ENCODE measurements at places on chromosomes 3 and 15.

DNA sequence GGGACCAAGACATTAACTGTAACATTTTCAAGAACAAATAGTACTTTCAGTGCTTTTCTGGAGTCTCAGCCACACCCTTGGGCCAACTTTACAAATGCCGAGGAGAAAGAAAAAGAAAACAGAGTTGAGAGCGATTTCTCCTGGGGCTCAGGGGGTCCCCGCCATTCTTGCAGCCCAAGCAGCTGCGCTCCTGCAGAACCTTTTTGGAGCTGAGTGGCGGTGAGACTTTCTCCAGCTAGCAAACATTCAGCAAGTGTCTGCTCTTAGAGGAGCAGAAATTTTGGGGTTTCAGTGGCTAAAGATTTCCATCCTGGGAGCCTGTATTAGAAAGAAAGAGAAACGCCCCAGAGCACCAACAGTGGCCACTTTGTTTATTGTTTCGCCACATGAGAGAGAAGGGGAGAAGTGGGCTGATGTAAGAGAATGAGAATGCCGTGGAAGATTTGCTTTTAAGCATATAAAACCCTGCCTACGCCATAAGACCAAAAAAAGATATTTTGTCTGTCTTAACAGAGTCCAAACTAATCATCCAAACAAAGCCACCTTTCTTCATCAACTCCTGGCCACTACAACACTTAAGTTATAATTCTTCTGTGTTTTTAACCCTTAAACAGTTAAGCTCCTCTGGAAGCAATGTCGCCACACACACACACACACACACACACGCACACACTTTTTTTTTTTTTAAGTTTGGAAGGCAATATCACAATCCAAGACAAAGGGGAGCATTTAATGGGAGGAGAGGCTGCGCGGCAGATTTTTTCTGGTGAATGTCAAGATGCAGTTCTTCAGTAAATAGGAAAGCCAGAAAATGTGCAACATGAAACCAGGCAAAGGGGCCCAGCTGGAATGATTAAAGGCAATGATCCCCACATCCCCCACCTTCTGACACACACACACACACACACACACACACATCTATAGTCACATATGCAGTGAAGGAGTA is 19.2 kb downstream of the EID1 start:
- DNase-seq, result no peak

DNA sequence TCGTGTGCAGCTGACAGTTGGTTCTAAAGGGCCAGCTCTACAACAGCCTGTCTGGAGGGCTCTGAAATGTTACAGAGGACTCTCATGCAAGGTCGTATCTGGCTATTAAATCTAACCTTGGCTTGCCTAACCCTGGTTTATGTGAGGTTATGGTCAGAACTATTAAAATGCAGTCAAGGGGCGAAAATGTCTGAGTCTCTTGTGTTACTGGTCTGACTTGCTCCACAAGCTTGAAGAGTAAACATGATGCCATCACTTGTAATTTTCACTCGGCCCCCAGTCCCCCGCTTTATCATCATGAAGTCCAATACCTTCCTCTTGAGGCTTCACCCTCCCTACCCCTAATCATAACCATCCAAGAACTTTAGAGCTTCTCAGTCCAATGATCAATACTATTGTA is 9.4 kb downstream of the ENTPD3 start:
- no peak for DNase-seq

DNA sequence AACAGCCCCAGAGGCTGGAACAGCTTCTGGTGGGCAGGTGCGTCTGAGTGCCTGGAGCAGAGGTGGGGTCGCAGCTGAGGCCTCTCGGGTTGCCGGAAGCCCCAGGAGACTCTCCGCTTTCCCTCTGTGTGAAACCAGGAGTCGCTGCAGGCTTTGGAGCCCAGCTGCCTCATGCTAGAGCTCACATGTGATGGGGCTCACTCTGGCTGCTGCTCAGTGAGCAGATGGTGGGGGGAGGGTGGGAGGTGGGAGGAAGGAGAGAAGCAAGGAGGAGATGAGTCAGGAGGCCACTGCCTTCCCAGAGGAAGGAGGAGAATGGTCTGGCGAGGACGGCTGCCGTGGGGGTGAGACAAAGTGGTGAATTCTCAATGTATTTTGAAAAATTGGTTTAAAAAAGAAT is 290.1 kb upstream of the CHRNA7 start:
- no peak for DNase-seq

DNA sequence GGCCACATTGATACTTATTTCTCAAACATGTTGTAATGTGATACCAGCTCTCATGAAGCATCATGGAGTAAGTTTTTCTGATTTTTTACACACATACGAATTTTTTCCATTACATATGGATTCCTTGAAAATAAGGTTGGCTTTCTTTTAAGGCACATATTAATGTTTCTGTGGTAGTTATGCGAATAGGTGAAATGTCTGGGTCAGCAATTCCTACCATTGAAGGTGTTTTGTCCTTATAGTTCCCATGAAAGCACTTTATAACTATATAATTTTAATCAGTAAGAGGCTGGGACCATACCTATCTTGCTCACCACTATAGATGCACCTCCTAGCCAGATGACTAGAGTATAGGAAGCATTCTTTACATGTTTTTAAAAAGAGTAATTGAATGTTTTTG is 33.0 kb downstream of the PHLDB2 start:
- DNase-seq, result no peak

DNA sequence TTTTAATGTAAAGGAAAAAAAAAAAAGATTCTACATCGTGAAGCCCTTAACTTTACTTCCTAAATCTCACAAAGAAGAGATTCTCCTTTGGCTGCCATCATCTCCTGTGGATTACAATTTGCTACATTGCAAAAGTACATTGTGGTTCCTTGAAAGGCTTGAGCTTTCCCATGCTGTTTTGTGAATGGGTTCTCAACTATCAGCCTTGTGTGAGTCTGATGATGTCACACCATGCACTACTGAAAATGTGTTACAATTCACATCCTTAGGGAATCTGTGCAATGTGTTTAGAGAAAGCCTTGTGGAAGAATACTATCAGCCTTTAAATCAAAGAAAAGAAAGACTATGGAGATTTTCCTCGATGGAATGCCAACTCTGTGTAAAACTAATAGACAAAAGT is 510.0 kb upstream of the ALCAM start:
- no peak for DNase-seq

- no peak for DNase-seq
Measured at GRCh38 chr3:108103886-108104797, 13.3 kb upstream of the CD47 start.

GRCh38 chr3:192063570-192063969 is 602.6 kb downstream of the PYDC2 start:
- DNase-seq, result no peak

DNA sequence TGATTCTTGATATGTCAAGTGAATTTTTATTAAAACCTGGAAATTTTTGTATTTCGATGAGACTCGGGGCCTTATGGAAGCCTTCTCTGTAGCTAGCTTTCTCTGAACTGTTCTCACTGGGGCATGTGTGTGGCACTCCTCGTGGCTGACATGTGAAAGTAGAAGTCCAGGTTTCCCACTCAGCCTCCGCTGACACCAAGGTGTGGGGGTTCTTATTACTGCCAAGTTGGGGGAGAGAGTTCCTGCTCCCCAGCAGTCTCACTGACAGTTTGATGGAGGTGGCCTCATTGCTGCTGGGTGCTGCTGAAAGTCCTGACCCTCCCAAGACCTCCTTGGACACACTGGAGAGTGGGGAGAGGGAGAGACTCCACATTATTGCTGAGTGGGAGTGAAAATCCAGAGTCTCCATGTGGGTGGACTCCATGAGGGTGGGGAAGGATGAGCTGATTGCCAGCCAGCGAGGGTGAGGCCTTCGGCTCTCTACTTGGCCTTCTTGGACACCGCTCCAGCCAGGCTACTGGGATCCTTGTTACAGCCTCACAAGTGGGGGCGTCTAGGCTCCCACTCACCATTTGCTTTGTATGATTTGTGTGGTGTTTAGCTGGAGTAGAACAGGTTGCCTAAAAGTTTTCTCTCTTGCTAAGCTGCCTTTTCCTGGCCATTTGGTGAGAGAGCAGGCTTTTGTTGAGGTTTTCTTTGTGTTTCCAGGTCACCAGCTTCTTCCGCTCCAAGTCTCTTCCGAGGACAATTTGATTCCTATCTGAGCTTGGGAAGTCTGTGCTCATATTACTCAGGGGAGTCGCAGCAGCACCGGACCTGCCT is 64.1 kb downstream of the LSM3 start:
- peak; percentile 35 for DNase-seq

DNA sequence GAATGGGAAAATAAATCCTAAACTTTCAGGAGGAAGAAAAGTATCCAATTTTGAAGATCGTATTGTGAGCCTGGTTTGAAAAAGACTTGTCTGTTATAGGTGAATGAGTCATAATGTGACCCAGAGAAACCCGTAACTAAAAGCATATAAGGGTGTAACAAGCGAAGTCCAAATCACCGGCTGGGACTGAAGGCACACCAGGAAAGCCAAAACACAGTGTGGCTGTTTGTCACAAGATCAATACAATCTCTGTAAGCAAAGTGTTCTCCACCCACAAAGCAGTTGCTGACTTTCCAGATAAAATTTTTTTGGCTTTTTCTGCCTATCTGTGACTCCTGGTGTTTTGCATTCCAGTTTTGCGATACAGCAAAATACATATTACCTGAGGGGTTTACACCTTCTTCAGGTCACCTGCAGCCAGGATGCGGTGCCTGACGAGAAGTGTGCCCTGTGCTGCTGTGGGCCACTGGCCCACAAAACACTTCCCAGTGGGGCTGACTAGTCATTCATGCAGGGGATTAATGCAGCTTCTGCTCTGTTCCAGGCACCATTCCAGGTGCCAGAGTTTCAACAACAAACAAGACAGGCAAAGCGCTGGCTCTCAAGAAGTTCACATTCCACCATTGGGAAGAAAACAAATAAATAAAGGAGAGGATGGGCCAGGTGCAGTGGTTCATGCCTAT is 14.4 kb downstream of the HES1 start:
- DNase-seq, result no peak

DNA sequence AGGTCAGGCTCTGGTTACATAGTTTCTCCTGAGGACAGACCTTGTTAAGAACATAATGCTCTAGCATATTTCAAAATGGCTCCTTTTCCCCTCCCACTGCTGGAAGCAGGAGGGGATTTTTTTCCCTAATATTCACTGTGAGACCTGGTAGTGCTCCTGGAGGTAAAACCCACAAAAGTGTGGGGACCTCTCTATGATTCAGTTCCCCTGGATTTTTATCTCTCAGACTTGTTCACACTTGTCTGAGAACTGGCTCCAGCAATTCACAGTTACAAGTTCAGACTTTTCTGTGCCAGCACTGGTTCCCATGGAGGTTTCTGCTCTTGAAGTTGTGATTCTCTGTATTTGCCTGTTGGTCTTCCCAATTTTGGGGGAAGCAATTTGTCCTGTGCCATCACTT is 36.3 kb upstream of the PCOLCE2 start:
- no peak for DNase-seq

DNA sequence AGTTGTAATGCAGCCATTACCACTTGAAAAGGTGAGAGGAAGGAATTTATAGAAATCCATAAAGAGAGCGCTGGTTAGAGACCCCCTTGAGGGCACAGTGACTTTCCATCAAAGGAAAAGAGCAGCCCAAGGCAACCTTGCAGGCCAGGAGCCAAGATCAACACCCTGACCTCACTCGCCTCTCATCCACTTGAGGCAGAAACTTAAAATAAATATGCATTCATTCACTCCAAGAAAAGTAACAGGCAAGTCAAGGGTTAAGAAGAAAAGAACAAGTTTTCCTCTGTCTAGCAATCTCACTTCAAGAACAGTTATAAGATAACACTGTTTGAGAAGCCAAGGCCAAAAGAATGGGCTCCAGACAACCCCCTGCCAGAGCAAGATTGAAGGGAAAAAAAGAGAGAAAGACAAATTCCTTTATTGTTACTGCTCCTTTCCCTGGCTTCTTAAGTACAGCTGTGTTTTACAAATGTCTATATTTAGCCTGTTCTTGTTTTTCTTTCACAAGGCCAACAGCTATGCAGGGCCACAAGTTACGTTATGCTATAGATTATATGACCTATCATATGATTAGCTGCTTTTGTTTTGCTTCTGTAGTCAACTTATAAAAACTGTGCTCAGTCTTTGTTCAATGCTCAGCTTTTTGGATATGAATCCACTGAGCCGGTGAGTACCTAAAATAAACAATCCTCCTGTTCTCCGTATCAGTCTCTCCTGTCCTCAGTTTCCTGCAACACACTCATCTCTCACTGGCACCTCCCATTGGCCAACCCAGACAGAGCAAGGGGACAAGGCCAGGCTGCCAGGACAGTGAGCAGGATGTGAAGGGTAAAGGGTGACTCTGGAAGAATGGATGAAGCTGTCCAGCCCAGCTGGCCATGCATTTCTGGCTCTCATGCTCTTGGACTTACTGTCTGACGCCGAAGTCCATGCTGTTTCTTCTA is 15.8 kb upstream of the SSUH2 start:
- DNase-seq, result no peak

DNA sequence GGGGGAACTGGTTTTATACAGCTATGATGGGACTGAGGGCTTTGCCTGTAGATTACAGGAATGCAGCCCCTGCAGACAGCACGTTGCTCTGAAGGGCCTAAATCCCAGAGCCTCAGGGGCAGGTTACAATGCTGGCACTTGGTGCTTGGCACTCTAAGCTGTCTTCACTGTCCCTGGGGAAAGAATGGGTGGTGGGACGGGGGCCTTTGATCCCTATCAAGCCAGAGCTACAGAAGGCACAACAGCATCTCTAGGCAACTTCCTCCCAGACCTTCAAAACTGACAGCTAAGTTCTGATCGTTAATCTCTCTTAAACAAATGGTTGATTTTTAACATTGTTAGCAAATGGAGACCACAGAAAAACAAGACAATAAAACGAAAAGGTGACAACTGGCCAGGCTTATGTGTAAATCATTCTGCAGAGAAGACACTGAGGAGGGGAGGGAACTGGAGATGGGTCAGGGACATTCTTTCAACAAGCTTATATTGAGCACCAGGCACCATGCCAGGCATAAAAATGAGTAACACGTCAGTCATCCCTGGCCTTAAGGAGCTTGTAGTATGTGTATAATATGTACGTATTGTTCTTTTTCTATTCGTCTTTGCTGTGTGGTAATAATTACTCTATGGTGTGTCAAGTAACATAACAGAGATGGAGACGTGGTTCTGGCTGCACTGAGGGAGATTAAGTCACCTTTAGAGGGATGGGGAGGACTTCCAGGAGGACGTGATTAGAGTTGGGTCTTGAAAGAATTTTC is 49.1 kb downstream of the CA12 start:
- DNase-seq, result no peak

DNA sequence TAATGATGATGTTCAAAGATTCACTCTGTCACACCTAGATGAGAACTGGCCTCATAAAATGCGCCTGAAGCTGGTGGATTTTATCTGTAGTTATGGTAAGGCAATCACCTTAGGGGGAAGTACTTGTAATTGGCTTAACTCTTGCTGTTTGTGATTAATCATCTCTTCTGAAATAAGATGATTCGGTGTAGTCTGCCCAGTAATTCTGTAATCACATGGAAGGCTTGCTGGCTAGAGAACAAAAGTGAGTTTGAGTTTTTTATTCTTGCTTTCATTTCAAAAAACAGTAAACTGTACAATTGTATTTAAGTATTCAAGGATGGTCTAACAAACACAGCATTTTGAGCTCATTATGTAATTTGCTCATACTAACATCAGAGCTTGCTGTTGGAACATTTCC is 72.1 kb downstream of the OTOL1 start:
- DNase-seq, result no peak
